Lung (tissue), 17 donors: ENCODE measurements at places on chromosomes 16 and 17. TPM values are rescaled to one million over a fixed set of nuclear protein-coding genes. Genes with fewer than 3 reads are reported as not detected.

C16orf96 gene
- total RNA-seq = 0.28 TPM

KCNJ18 gene
- total RNA-seq = not detected

RGS9 gene
- 10.6 TPM for total RNA-seq

MMP25 gene
- total RNA-seq = 4.2 TPM

GRCh38 chr17:72362376-72363088 lies 241.7 kb downstream of the SOX9 start:
- DNase-seq = no peak

- no peak for DNase-seq
Observed at GRCh38 chr17:47299239-47299910, 24.4 kb upstream of the EFCAB13 start.

DNA sequence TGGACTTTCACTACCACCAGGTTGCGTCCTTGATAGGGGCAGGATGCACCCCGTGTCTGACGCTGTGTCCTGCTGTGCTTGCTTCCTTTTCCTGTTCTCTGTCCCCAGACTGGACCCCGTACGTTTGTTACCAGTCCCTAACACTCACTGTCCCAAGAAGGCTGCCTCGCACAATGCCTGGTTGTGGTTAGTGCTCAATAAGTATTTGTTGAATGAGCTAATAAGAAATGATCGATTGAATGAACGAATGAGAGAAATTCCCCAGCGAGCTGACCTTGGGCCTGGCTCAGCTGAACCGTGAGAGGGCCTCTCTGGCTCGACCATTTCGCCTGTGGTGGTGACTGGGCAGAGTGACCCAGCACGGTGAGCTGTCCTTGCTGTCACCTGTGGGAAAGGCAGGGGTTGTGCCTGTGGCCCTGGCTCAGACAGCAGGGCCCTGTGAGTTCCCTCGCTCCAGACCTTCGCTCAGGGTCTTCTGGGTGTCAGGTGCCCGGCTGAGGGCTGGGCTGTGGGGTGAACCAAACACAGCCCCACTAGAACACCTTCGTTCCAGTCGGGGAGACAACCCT lies 20.9 kb downstream of the CMIP start:
- DNase-seq = peak; percentile 34

- no peak for DNase-seq
Observed at GRCh38 chr17:81192386-81193050, 26.5 kb upstream of the AATK start.
